ENCODE measurements at places on chromosomes 7 and 10.

GRCh38 chr10:80066809-80067208 lies 11.7 kb upstream of the TMEM254 start:
- DNase-seq: no peak

- DNase-seq: peak; percentile 29
Measured at GRCh38 chr7:102012941-102013461, 195.6 kb downstream of the CUX1 start.

DNA sequence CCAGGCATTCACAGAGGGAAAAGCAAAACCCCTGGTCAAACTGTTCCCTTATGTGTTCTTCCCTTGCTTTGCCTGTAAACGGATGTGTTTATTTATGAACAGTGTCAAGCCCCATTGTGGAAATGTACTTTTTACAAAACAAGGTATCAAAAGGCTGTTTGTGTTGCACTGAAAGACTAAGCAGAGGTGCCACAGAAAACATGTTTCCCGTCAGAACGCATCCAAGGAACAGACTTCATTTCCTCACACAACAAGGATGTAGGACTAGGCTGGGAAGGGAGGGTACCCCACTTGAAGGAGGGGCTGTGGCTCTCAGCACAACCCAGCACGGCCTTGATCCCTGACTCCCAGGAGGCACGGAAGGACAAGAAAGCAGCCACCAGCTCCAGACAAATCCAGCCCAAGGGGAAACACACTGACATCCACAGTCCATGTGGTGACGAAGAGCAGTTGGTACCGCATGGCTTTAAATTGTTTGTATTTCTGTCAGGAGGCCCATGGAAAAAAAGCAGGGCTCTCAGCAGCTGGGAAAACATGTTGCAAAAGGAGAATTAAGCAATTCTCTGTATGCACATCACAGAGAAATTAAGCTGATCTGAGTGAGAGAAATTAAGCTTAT lies 85.6 kb downstream of the RNF216 start:
- no peak for DNase-seq

DNA sequence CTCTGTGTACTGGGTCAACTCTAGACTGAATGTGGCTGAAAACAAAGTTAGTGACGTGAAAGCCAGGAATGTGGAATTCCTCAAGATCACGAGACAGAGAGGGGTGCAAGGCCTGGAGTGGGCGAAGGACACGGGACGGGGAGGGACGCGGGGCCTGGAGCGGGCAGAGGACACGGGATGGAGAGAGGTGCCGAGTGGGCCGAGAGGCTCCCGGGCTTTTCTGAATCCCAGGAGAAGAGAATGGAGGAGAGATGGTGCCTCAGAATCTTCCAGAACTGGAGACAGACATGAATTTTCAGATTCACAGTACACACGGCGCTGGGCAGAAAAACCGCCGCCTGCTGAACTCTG lies 50.6 kb upstream of the PRKAR1B start:
- no peak for DNase-seq

- no peak for DNase-seq
Measured at GRCh38 chr7:157000741-157001653, 9.5 kb downstream of the MNX1 start.

DNA sequence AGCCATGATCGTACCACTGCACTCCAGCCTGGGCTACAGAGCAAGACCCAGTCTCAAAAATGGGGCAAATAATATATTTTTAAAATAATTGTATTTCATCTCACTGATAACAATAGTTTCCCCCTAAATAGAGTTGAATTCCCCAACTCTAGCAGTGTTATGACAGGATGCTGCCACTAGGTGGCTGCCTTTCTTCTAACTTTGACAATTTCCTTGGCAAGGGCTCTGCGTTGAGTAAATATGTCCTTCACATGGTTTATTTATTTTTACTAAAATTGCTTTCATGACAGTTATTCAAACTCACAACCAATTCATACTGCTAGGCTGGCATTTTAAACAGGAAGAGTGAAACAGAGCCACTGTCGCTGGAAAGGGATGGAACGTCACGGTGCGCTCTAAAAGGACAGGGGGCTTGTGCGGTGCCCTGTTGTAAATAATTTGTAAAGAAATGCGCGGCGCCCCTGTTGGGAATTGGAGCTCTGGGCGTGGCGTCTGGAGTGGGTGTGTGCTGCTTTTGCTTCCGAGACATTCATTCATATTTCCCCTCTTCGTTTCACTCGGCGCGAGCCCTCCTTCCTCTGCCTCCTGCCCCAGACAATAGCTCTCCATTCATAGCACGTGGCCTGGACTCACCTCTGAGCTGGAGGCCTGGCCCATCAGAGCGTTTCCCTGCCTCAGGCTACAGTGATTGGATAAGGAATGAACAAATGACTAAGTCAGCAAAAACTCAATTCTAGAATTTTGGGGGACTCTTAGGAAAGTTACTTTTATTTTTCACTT lies 20.5 kb upstream of the PITRM1 start:
- peak; percentile 35 for DNase-seq

DNA sequence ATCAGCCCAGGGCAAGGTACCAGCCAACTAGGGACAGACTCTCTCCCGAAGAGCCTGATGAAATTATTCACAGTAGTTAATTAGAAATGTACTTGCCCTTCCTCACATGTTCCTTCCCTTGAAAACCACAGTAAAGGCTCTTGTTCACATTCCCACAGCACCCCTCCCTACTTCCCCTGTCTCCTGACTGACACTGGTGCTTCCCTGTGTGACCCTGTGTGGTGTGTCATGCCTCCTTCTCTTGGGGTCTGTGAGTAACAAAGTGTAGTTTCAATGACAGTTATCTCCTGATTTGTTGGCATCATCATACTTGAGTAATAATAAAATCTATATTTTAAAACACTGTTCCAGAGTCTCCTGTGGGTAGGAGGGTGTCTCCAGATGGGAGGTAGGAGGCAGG lies 209.7 kb downstream of the ABCA13 start:
- DNase-seq: no peak

DNA sequence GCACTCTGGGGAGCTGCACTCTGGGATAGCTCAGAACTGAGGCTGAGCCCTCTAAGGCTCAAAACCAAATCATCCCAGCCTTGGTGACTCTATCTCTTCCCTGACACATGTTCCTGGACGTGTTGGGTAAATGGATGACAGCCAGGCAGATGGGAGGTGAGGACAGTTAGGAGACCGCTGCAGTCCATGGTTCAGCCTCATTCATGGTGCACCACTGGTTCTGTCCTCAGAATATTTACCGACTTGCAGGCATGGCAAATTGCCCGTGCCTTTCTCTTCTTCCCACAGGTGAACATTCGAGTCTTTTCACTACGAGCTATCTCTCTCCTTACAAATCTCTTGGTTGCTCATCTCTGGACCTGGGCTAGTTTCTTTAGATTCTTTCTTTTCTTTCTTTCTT lies 80.3 kb upstream of the EFCAB10 start:
- DNase-seq: no peak

GRCh38 chr7:138491612-138492386 lies 31.7 kb downstream of the TRIM24 start:
- DNase-seq: no peak

DNA sequence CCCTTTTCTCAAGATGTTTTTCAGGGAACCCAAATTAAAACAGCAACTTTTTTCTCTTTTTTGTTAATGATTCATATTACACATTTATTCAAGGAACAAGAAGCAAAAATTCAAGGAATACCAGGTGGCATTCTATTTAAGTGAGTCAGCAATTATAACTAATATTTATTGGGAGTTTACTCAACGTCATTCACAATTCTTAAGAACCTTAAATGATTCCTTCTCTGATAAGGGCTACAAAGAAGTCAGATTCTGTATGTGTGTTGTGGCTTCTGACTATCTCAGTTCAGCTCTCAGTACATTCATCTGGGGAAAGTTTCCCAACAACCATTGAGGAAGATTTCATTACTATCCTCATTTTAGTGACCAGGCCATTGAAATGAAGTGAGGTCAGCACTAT lies 470.7 kb upstream of the AKR1E2 start:
- DNase-seq: no peak

GRCh38 chr7:156223935-156224832 lies 411.9 kb upstream of the SHH start:
- DNase-seq: no peak

GRCh38 chr7:30255064-30255769 lies 29.2 kb upstream of the ZNRF2 start:
- DNase-seq: no peak

DNA sequence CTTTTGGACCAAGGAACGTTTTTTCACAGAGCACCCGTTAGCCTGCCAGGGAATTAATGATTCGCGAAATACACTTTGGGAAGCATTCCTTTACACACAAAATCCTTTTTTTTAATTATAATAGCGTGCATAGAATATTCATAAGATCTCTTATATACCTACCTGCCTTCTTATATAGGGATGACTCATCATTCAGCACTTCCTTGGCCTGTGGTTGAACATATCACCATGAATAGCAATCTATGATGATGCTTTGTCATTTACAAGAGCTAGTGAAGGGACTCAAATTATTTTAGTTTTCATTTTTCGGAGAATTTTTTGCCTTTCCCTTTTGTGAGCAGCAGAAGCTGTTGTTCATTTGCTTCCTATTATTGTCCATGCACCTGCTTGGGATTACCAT lies 97.0 kb downstream of the CDH23 start:
- no peak for DNase-seq

- no peak for DNase-seq
Measured at GRCh38 chr10:80542053-80542452, 4.4 kb downstream of the SH2D4B start.

- DNase-seq: no peak
Measured at GRCh38 chr10:102615361-102615760, 28.9 kb upstream of the TRIM8 start.

DNA sequence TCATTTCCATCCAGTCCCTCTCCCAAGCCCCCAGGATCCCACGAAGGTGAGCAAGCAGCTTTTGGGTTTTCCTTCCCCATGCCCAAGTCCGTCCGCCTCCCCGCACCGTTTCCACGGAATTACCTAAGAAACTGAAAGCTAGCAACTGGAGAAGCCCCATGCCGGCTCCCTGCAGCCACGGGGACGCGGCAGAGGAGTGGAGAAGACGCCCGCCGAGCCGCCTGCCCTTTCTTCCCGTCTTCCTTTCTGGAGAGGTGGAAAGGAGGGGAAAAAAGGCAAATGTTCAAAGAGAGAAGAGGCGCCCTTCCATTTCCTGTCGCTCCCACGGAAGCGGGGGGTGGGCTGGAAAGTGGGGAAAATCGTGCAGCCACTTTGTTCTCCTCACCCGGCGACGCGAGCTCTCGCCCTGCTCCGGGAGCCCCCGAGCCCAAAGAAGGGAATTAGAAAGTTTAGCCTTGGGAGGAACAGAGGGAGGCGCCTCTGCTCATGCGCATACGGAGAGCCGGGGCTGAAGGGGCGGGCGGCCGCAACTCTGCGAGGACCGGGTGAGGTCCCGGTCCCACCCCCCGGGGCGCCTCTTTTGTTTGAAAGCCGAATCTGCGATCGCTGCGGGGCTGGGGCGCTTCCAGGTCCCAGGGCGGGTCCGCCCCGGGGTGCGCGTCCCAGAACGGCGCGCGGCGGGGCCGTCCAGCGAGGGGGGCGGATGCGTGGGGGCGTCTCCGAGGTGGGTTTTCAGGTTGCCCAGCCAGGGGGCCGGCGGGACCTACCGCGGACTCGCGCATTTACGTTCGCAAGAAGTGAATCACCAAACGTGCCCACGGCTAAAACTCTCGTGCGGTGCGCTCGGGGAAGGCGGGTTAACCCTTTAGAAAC lies at the start of gene LAMB1:
Gene LAMB1, minus strand, starts transcription at position 436 of the 873 bp plus-strand sequence. Its CDS starts 276 bp downstream, at position 160.
- DNase-seq: no peak

GRCh38 chr10:133277277-133277992 lies 767 bp upstream of the ADAM8 start:
- no peak for DNase-seq

- no peak for DNase-seq
Measured at GRCh38 chr10:43071865-43072650, 4.8 kb upstream of the RET start.

GRCh38 chr10:71779641-71780040 lies 6.3 kb upstream of the VSIR start:
- DNase-seq: no peak

DNA sequence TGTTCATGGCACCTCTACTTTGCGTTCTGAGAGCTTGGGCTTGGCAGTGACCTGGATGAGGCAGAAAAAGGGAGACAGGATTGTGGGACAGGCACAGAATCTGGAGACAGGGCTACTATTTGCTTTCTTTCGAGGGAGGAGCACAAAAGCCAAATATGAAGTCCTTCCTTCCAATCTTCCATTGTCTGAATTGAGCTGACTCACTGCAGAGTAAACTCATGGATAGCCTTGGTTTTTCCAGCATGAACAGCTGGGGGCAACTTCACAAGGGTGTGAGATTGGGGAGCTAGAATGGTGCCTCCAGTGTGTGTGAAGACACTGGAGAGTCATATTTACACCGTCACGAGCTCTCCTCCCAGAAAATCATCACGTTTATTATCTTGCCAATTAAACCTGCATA lies 55.6 kb upstream of the NRP1 start:
- no peak for DNase-seq

DNA sequence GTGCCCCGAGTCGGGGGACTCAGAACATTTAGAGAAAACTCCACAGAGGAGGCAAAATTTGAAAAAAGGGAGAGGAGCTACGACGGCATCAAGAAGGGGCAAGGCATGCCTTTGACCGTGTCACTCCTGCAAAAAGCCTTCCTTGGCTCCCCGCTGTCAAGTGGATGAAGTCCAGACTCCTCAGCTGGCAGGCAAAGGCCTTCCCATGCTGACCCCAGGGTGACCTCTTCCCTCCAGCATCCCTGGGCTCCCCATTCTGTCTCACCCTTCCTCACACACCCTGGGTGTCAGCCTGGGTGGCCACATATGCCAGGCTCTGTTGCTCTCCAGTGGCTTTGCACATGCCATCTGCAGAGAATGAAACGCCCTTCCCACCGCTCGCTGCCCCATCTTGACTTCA lies 88.4 kb upstream of the ZMIZ1 start:
- DNase-seq: no peak

DNA sequence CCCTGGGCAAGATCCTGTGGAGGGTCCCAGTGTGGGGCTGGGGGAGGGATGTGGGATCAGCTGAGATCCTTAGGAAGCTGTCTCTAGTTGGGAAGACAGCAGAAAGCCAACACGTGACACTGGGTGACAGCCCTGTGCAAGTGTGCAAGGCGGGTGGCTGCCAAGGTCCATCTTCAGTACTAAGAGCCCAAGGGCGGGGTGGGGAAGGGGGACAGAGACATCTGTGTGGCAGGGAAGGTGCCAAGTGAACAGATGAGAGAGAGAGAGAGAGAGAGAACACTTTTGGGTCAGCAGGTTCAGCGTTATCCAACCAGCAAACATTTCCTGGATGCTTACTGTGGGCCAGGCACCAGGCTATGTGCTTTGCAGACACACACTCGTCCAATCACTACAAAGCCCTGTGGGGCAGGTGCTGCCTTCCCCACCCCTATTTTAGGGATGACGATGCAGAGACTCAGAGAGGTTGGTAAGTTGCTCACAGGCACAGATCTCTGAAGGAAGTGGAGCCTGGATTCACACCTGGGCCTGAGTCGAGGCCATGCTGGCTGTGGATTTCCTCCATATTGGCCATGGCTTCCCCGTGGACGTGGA lies 135.7 kb downstream of the GRK5 start:
- no peak for DNase-seq

DNA sequence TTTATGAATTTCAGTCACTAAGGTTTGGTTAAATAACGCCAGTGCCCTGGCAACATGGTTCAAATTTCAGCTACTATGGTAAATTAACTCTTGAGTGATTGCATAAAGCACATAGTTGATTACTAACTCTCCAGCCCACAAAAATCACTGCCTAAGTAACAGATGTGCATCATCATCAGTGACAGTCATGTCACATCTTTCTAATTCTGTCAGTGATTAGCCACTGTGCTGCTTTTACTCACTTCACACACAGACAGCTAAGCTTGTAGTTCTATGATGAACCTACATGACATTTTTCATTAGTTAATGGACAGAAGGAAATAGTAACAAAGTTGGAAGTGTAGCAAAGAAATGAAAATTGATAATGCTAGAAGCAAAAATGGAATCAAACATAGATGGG lies 108.9 kb downstream of the DNAH11 start:
- no peak for DNase-seq

All from urinary bladder (tissue), 4 donors.